NCI-H226 (cell line): ENCODE measurements at places on chromosomes 7 and 10.

DNA sequence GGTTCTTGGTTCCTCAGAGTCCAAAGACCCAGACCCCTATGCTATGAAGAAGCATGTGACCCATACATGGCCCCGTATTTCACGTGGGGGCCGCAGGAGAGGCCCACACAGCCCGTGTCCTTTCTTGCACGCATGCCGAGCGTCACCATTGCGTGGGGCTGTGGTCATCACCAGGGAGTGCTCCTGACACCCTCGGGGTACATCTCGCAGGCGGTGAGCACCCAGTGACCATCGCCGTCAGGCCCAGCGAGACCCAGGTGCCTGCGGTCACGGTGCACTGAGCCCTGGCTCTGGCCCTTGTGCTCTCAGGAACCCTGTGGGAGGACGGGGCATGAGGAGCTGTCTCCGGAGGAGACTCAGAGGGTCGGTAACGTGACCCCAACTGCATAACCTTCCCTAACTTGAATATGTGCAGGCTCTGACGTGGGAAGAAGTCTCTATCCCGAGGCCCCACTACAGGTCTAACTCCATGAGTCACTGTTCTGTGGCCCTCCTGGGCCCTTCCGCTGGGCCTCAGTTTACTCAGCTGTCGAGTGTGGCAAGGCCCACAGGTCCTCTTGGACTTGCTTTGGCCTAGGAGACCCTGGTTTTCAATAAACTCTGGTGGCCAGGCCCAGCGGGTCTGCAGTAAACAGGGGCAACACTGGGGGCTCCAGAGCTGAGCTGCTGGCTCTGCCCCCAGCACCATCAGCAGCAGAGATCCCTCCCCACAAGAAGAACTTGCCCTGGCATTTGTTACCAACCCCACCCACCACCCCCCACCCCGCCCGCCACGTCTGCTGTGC, 503.9 kb downstream of the PTPRN2 start:
- no peak for DNase-seq

DNA sequence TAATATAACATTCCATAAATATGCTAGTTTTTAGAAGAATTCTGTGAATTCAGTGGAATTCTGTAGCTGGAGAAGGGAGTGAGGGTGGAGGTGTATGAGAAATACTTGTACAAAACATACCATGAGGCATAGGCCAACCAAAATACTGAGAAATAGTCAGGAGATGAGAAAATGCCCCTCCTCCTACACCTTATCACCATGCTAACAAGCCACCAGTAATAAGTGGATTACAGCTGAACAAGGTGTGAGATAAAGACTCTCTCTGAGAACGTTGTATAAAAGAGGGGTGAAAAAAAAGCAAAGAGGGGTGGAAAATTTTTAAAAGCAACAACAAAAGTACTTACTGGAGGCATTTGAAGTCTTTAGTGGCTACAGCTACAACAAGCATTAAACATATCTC, 90.4 kb upstream of the IGFBP3 start:
- peak; percentile 52 for DNase-seq

DNA sequence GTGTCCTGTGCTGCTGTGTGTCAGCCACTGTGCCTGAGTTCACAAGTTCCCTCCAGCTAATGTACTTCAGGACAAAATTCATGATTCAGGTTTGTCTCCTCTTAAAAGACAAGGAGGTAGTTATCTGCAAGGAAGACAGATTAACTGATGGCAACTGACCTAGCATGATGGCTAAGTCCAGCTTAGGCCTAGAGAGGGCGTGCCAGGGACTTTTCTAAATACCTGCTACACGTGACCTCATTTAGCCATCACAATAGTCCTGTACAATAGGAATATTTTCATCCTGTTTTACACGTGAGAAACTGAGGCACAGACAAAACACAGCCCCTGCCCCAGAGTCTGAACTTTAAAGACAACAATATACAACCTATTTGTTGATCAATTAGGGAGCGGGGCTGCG, 275.7 kb downstream of the XPNPEP1 start:
- no peak for DNase-seq

- DNase-seq, result no peak
Measured at GRCh38 chr7:55425141-55425752, 60.1 kb downstream of the LANCL2 start.

DNA sequence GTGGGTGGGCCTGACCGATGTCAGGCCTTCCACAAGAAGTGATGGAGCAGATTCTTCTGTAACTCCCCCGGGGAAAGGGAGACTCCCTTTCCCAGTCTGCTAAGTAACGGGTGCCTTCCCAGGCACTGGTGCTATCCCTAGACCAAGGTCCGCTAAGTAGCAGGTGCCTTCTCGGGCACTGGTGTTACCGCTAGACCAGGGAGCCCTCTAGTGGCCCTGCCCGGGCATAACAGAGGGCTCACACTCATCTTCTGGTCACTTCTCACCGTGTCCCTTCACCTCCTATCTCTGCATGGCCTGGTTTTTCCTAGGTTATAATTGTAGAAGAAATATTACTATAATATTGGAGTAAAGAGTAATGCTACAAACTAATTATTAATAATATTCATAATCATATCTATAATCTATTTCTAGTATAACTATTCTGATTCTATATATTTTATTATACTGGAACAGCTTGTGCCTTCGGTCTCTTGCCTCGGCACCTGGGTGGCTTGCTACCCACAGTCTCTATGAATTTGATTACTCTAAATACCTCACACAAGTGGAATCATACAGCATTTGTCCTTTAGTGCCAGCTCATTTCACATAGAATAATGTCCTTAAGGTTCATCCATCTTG, 1378.7 kb downstream of the XPNPEP1 start:
- no peak for DNase-seq

- peak; percentile 83 for DNase-seq
Measured at GRCh38 chr7:50812841-50813475, 30.3 kb upstream of the GRB10 start.

GRCh38 chr7:17526621-17527020, 228.2 kb downstream of the AHR start:
- DNase-seq, result no peak

GRCh38 chr10:44253769-44254462, 131.0 kb downstream of the CXCL12 start:
- no peak for DNase-seq

DNA sequence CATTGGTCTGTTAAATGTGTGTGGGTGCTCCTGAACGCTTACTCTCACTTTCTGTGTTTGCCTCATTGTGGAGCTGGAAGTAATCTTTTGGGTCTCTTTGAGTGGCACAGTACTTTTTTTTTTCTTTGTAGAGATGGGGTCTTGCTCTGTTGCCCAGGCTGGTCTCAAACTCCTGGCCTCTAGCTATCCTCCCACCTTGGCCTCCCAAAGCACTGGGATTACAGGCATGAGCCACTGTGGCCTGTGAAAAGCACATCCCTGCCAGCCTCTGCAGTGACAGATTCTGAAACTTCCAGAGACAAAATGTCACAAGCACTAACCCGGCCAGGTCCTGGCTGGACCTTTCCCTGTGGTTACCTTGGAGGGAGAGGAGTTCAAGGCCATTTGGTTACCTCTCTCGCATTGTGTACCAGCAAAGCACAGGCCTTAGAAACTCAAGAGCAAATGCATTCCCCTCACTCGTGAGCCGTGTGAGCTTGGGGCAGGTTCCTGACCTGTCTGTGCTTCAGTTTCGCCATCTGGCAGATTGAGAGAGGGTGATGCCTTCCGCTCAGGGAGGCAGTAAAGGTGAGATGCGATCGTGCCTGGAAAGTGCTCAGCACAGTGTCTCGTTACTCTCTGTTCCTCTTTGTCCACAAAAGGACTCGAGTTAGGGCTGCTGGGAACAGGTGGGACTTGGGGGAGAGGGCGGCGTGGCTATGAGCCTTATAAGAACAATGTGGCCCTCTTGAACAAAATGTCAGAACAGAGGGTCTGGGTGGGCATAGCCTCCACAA, 72.6 kb upstream of the SEPHS1 start:
- DNase-seq, result no peak

GRCh38 chr10:59654007-59654406, 55.6 kb downstream of the SLC16A9 start:
- DNase-seq, result no peak

- no peak for DNase-seq
Measured at GRCh38 chr10:74051736-74052342, 53.9 kb downstream of the VCL start.

DNA sequence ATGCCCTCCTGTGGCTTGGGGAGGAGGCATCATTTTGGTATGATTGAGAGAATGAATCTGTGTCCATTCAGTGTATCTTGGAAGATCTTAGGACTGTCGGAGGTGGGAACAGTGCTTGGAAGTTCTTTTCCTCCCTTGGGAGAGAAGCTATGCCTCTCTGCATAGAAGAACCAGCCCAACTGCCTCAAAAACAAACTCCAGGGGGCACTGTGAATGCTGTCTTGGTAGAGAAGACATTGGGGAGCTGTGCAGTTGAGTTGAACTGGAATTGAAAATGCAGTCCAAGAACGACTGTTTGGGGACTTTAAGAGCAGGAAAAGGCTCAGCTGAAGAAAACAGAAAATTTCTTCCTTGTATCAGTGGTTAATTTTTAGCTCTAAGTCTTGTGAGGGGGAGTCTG, 4.9 kb upstream of the GJD4 start:
- no peak for DNase-seq

GRCh38 chr7:66110856-66111255, 3.8 kb upstream of the CRCP start:
- peak; percentile 92 for DNase-seq

- DNase-seq, result no peak
Measured at GRCh38 chr10:107546284-107546683, 381.8 kb upstream of the SORCS1 start.

- no peak for DNase-seq
Measured at GRCh38 chr7:20466543-20467021, 135.9 kb downstream of the ITGB8 start.

GRCh38 chr10:124739119-124739921, 4.9 kb downstream of the FAM53B start:
- DNase-seq, result no peak

- no peak for DNase-seq
Measured at GRCh38 chr10:71761541-71762113, 11.7 kb downstream of the VSIR start.

DNA sequence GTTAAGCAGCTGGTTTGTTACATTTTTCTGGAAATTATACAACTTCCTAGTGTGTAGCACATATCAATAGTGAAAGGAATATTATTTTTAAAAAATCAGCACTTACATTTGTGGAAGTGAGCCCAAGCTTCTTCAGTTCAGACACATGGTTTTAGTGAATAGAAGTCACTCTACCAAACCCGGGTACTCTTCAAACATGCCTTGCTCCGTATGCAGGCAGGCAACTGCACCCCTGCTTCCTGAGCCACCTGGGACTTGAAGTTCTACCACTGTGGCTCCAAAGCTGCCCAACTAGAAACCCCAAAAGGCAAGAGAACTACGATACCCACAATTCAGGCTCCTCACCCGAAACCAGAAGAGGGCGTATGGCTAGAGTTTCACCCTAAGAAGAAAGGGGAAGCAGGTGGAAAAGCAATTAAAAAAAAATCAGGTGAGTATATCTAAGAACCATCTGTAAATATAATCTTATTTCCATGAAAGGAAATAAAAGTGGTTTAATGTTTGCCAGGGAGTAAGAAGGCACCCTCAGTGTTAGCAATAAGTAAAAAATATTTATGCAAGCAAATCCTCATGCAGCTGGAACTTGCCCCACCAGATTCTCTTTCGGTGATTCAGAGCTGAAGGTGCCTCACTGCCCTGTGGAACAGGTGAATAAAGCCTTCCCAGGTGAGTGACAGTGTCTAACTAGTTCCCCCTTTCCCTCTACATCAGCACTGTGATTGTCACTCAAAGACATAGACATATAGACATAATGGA, at the start of gene MACC1:
Gene MACC1, minus strand, starts transcription at position 192 of the 756 bp plus-strand sequence. CDS start 55,522 bp downstream, outside the sequence.
- DNase-seq, result no peak

GRCh38 chr10:124476043-124476725, 14.6 kb downstream of the LHPP start:
- no peak for DNase-seq
